NCI-H774 (cell line): ENCODE measurements at places on chromosomes 7 and 10.

GRCh38 chr7:140239653-140239935 is 62.8 kb upstream of the KDM7A start:
- DNase-seq: no peak

GRCh38 chr7:8480527-8480926 is 47.1 kb downstream of the NXPH1 start:
- no peak for DNase-seq

GRCh38 chr7:92815412-92815811 is 21.0 kb downstream of the CDK6 start:
- DNase-seq: no peak

- no peak for DNase-seq
Measured at GRCh38 chr10:49144058-49144720, 10.4 kb upstream of the FAM170B start.

DNA sequence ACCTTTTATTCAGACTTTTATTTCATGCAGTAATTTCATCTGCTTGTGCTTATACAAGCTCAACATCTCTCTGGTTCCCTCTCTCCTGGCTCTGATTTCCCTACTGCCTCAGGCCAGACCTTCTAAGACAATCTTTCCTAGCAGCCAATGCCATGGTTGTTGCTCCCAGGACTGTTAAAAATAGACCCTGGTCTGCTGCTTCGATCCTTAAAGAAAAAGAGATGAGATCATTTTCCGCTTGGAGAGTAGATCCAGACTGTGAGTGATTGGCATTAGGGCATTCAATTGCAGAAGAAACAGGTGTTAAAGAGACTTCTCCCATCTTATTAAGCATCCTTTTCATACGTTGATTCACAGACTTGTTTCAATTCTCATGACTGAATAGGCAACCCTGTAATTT is 68.4 kb upstream of the ITGB1 start:
- no peak for DNase-seq

GRCh38 chr10:37775612-37776011 is 81.8 kb downstream of the ZNF248 start:
- DNase-seq: no peak

DNA sequence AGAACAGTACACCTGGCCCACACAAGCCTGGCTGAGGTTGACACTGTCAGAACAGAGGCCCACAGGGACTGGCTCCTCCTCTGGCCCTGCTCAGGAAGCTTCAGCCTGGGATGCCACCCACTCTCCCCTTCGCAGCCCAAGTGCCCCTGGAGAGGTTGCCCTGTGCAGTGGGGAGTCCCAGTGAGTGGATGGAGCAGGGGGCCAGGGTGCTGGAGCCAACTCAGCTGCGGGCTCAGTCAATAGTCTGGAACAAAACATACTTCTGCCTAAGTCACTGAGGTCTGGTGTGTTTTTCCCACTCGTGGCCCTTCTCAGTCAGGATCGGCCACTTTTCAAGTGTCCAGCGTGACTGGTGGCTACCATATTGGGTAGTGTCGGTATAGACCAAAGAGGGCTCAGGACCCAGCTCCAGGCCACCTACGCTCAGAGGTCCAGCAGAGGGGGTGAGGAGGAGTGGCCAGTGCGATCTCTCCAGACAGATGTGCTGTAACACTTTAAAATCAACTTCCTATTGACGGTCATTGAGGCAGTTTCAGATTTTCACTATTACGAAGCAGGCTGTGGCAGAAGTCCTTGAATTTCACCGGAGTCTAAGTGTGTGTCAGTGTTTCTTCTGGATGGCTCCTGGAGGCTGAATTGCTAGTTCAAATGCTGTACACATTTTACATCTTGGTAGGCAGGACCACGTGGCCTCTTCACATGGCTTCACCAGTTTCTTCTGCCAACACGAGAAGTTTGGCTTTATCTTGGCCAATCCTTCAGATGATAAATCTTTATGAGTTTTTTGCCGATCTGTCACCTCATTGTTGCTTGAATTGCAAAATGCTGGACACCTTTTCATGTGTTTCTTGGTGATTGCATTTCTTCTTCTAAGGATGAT is 994 bp upstream of the GCK start:
- DNase-seq: no peak

- DNase-seq: no peak
Measured at GRCh38 chr7:156592155-156592884, 48.3 kb upstream of the RNF32 start.

DNA sequence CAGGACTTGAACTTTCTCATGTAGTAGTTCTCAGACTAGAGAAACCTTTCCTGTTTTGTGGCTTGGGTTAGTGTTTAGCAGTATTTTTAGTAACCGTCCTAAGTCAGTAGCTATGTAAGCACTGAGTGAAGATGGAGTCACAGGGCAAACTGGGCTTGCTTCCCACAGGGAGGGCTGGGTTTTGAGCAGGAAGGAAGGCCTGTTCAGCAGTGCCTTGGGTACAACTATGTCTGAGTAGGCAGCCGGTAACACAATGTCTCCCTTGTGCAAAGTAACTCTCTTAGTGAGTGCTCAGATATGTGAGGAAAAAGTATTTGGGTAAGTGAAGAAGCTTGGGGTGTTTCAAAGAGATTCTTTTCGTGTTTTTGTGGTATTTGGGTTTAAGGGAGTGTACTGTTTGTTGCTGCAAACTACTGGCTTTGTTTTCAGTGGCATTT is 96.4 kb downstream of the CCSER2 start:
- no peak for DNase-seq

DNA sequence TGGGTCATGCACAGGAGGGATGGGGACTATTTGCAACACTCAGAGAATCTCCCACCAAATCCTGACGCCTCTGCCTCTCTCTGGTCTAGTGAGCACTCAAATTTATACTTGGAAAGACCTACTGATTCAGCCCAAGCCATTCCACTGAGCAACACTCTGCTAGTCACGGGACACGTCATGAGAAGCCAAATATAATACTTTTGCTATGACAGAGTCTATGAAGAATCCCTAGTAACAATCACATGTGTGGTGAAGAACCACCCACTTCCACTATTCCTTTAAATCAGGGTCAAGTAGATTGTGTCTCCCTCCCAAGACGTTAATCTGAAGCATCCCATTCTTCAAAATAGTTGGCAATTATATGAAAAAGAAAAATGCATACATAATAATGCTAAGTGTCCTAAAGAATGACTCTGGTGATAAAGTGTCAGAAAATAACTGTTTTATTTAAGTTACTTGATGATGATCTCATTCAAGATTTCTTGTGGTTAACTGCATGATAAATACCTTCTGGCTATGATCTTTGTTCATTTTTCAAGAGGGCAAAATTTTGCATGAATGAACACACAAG is 28.5 kb downstream of the CHCHD3 start:
- no peak for DNase-seq

DNA sequence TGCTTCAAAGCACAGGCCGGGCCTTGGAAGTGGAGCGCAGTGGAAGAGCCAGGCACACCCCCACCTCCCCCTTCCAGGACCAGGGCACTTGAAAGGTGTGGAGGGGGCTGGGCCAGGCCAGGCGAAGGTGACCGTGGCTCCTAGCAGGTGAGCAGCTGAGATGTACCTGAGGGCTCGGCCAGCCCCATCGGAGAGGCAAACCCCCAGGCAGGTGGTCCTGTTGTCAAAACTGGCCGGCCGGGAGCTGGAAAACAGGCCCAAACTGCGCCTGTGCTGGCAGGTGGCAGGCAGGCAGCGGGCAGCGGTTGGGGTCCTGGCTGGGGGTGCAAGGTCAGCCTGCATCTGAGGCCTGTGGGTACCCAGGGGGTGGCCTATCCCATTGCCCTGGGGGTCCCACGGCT is 96.4 kb upstream of the DNAAF5 start:
- DNase-seq: no peak

DNA sequence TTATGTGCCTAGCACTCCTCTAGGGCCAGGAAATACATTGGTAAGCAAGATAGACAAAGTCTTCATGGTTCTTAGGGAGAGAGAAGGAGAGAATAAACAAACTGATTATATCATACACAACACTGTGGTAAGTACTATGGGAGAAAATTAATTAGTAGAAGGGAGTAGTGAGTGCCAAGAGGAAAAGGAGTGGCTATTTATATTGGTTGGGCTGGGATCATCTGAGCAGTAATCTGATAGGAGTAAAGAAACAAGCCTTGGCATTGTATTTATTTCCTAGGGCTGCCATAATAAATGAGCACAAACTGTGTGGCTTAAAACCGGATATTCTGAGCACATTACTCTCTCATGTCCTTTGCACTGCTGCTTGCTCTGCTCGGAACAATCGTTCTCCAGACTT is 158.1 kb upstream of the PHF14 start:
- no peak for DNase-seq

DNA sequence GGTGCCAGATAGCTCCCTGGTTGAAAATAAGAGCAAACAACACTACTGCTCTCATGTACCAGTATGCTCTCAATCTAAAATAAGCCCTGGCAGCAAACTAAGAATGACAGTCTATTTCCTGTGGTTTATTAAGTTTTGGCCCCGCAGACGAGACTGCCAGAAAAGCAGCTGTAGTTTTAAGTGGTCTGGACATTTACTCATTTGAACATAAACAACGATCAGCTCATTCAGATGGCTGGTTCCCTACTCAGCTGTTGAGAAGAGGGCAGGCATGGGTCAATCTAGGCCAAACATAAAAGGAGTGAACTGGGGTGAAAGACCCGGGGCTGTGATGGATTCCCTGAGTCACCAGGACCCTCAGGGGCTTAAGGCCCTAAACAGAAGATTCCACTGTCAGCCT is 4.5 kb downstream of the TRIL start:
- no peak for DNase-seq
